ENCODE measurements at places on chromosomes 3 and 15.

DNA sequence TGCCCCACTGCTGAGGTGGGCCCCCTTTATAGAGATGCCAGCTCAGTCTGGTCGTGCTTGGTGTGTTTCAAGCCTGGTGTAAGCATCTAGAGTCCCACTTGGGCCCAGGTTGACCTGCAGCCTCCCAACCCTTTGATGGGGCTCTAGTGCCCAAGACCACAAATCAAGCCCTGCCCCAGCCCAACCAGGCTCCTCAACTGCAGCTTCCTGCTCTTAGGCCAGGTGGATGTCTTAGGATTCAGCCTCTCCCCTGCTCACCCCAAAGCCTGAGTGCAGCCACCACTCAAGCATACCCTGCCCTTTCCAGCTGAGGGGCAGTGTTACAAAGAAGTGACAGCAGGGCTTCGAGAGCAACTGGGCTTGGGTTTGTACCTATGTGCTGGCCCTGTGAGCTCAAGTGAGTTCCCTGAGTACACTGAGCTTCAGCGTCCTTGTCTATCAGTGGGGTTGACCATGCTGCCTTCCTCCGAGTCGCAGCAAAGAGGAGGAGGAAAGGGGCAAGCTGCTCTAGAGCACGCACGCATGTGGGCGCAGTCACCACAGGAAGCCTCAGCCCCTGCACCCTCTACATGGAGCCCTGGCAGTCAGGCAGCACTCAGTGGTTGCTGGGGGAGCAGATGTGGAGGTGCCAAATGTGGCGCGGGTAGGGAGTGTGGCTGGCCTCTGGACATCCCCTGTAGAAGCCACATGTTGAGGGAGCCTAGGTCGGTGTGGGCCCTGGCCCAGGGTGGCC is 120.7 kb downstream of the EEFSEC start:
- no peak for DNase-seq

DNA sequence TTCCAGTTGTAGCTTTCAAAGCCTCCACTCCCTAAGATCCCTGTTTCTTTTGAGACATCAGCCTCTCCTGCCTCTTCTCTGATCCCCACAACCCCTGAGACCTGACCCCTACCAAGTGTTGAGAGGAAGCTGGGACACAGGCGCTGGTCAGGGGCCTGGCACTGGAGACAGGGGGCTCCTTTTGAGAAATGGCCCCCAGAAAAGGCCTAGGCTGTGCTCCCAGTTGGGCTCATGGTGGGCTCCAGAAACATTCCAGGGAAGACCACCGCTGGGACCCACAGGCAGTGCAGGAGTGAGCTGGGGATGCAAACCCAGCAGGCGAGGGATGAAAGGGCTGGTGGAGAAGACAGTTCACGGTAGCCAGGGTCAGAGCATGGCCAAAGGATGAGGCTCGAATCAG is 16.6 kb downstream of the SSUH2 start:
- DNase-seq, result no peak

DNA sequence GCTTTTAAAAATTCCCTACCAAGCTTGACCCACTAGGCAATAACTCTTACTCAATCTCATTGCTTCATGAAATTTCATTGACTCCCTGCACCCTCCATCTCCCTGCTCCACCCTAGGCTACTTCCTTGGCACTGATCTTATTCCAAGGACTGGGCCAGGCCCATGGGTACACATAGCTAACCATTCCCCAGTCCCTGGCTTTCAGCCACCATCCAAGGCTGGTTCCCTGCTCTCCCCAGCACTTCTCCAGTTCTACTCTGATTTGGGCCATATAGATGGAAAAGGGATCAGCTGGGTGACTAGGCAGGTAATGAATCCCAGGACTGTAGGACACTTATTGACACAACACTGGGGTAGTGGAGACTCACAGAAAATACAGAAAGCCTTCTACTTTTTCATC is 88.1 kb upstream of the NEO1 start:
- DNase-seq, result no peak

- DNase-seq, result no peak
These were observed 36.8 kb downstream of the FNDC3B start for GRCh38 chr3:172076212-172076611.

DNA sequence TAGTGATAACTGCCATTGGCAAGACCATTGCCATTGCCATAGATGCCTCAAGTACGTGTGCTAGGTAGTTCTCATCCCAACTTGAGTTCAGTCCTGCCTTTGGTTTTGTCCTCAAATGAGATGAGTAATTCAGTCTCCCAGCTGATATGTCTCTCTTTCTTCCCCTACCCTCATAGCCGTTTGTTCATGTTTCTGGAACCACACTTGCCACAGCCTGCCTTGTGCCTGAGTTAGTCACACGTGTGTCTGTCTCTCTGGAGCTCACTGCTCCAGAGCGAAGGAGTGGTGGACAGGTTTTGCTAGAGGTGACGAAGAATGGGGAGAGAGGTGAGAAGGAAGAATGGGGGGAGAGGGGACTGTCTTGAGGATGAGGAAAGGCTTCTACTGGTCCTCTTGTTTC is 88.0 kb upstream of the IGF1R start:
- DNase-seq, result no peak

- DNase-seq, result peak; percentile 44
These were observed 19.2 kb upstream of the CORO2B start for GRCh38 chr15:68559345-68560310.

DNA sequence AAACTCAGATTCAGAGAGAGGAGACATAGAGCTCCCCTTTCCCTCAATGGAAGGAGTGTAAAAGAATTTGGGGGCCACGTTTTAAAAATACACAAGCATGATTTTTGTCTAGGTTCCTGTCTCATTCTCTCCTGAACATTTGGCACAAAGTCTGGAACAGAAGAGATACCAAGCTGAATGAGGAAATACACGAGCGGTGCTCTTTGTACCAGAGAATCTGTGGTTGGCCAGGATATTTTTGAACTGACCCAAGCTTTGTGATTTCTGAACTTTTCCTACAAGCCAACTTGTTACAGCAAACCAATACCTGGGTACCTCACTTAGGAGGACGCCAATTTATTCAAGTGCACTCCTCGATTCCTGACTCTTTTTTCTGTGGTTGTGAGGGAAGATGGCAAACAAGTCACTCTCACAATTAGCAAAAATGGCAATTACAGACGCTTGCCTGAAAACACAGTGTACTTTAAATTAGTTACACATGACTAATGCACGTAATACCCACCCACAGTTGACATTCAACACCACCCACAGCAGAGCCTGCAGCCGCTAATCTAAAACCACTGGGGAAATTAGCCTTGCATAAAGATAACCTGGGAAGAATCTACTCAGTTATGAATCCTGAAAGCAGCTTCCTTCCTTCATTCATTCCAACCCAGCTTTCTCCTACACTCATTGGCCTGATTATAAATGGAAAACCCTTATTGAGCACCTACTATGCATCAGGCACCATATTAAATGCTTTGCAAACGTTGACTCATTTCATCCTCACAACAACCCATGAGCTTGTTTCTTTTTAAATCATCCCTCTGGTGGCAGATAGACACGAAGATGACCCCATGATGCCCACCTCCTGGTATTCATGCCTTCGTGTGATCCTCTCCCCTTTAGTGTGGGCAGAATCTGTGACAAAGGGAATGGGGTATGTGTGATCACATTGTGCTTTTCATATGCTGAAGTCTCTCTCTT is 293.5 kb downstream of the KBTBD8 start:
- DNase-seq, result no peak

DNA sequence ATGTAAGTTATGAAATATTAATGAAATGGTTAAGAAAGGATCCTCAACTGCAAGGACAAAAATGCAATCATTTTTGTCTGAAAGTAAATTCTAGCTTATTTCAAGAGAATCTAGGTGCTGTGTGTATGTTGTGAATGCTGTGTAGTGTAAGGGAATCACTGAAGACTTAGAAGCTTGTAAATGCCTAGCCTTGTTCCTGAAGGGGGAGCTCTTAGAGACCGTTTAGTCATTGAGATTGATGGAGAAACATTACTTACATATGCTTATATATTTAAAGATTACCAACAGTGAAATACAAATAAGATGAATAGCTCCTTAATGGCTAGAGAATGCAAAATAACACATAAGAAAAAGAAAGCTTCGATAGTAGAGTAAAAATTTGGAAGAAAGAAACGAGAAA is 67.9 kb downstream of the CNTN4 start:
- DNase-seq, result no peak

GRCh38 chr3:75303741-75304140 is 360.4 kb upstream of the FRG2C start:
- DNase-seq, result no peak

DNA sequence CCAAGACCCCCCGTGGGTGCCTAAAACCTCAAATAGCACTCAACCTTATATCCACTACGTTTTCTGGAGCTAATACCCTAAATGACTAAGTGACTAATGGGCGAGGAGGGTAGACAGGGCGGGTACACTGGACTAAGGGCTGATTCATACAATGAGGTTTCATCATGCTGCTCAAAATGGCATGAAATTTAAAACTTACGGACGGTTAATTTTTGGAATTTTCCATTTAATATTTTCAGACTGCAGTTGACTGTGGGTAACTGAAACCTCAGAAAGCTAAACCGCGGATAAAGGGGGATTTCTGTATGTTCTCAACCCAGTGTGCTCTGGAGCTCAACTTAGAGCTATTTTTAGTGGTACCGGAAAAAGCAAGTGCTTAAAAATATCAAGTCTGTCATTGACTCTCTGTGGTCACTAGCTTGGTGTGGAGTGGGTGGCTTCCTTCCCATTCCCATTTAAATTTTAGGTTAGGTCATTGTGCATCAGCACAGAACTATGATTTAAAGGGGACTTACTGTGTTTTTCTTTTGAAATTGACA is 72.9 kb downstream of the LRRC28 start:
- no peak for DNase-seq

DNA sequence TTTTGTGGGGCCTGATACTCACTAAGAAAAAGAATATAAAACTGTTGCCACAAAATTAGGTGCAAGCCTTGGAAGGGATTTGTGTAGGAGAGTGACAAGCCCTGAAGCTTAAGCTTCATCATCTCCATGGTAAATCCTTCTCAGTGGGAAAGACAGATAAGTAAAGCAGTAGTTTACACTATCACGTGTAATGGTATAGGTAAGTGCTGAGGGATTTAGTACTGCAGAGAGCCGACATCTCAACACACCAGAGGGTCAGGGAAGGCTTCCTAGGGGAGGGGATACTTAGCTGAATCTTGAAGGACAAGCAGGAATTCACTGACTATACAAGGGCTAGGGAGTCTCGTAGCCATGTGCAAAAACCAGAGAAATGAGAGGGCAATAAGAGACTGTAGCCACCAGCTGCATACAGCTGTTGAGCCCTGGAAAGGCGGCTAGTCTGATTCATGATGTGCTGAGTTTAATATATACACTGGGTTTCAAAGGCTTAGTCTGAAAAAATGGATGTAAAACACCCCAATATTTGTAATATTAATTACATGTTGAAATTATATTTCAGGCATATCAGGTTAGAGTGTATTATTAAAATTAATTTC is 11.1 kb downstream of the SLC24A1 start:
- DNase-seq, result no peak
